A549 treated with ZK216348 at 1 μM for 4 hours (cell line): ENCODE measurements at places on chromosomes 13 and 19. TPM values are rescaled to one million over a fixed set of nuclear protein-coding genes. Genes with fewer than 3 reads are reported as not detected.

Gene CCL25
- total RNA-seq = not detected in 5 replicates

Gene F7
- total RNA-seq = 0.07 to 0.13 TPM (median 0.11 TPM) in 5 replicates

Gene AP1M1
- 49.4 to 72.9 TPM (median 69.5 TPM) in 5 replicates for total RNA-seq

Gene CYP2A6
- total RNA-seq = not detected in 5 replicates

Gene ZNF808
- total RNA-seq = 0.04 to 0.21 TPM (median 0.09 TPM) in 3 of 5 replicates, not detected in the others

Gene CCDC70
- not detected in 5 replicates for total RNA-seq

Gene FCHO1
- 16.2 to 20.0 TPM (median 18.3 TPM) in 5 replicates for total RNA-seq

Gene BRSK1
- total RNA-seq = 3.2 to 5.1 TPM (median 4.6 TPM) in 5 replicates

Gene KDELR1
- total RNA-seq = 319 to 434 TPM (median 419 TPM) in 5 replicates

Gene SSBP4
- total RNA-seq = 30.2 to 51.6 TPM (median 49.6 TPM) in 5 replicates

Gene ZNF610
- not detected in 5 replicates for total RNA-seq

Gene PCP2
- total RNA-seq = not detected in 5 replicates

Gene UNC13A
- 1.2 to 2.1 TPM (median 1.5 TPM) in 5 replicates for total RNA-seq
